ENCODE measurements at places on chromosomes 2 and 18.

DNA sequence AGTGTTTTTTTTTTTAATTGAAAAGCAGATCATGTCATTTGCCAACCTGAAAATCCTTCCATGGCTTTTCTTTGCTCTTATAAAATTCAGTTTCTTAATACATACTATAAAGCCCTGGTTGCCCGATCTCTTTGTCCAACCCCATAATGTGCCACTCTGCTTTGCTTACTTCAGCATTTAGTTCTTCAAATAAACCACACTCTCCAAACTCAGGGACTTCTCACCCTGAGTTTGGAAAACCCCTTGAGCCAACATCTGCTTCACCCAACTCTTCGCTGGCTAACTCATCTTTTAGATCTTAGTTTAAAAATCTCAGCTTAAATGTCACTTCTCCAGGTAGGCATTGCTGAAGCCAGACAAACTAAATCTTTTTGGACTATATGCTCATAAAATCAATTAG is 1.3 kb upstream of the STAT1 start:
- H3K27ac ChIP-seq, result no peak overlapping the region
- peaks cover 9% of the 10 kb centered on the region for H3K36me3 ChIP-seq

DNA sequence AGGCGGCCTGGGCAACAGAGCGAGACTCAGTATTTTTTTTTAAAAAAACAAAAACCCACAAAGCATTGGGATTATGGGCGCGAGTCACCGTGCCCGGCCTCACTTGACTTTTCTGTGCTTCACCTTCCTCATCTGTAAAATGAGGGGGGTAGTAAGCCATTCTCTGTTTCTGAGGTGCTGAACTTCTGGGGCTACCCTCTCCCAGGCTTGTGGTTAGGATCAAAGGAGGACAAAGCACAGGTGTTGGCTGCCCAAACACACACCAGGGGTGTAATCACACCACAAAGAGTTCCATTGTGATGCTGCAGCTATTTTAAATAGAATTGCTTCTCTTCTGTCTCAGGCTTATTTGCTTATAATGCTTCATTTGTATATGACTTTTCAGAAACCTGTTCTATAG is 35.8 kb upstream of the INHBB start:
- peaks cover 8% of the 10 kb centered on the region for H3K4me1 ChIP-seq
- no peak for DNase-seq
- no peaks in the 10 kb centered on the region for H3K36me3 ChIP-seq
- no peak overlapping the region for H3K4me3 ChIP-seq
- no peak overlapping the region for H3K27ac ChIP-seq

- peaks cover 3% of the 10 kb centered on the region for H3K36me3 ChIP-seq
- no peaks in the 10 kb centered on the region for H3K4me1 ChIP-seq
- H3K4me3 ChIP-seq, result no peak overlapping the region
- no peak overlapping the region for H3K27ac ChIP-seq
- DNase-seq, result no peak
- H3K27me3 ChIP-seq, result no peaks in the 10 kb centered on the region
Measured at GRCh38 chr2:140624200-140624599, 1506.6 kb downstream of the LRP1B start.

- H3K36me3 ChIP-seq, result peaks cover 29% of the 10 kb centered on the region
- no peak overlapping the region for H3K4me3 ChIP-seq
- H3K4me1 ChIP-seq, result peaks cover 16% of the 10 kb centered on the region
- no peak for DNase-seq
- H3K27me3 ChIP-seq, result no peaks in the 10 kb centered on the region
Measured at GRCh38 chr18:46256078-46256477, 151.9 kb downstream of the HAUS1 start.

DNA sequence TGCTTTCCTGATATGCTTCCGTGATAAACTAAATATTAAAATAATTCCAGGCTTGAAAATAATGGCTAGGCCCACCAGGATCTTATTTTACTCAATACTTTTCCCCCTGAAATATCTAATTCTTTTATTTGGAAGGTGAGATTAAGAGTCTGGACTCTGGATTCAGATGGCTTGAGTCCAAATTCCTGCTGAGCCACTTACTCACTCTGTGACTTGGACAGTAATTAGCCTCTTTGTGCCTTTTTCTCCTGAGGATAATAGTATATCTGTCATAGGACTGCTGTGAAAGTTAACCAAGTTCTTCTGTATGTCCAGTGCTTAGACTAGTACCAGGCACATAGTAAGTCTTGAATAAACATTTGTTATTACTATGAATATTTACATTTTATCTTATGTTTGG is 127.3 kb upstream of the ERBB4 start:
- H3K27ac ChIP-seq, result no peak overlapping the region
- H3K4me1 ChIP-seq, result peaks cover 4% of the 10 kb centered on the region
- H3K36me3 ChIP-seq, result no peaks in the 10 kb centered on the region
- no peak for DNase-seq
- no peak overlapping the region for H3K4me3 ChIP-seq
- no peaks in the 10 kb centered on the region for H3K27me3 ChIP-seq

- peak overlapping the region; percentile 96 for H3K27ac ChIP-seq
- peaks cover 16% of the 10 kb centered on the region for H3K27me3 ChIP-seq
- peaks cover 6% of the 10 kb centered on the region for H3K36me3 ChIP-seq
- peak overlapping the region; percentile 100 for H3K4me3 ChIP-seq
- no peak for DNase-seq
Measured at GRCh38 chr2:8837795-8838140, 355 bp upstream of the KIDINS220 start.

DNA sequence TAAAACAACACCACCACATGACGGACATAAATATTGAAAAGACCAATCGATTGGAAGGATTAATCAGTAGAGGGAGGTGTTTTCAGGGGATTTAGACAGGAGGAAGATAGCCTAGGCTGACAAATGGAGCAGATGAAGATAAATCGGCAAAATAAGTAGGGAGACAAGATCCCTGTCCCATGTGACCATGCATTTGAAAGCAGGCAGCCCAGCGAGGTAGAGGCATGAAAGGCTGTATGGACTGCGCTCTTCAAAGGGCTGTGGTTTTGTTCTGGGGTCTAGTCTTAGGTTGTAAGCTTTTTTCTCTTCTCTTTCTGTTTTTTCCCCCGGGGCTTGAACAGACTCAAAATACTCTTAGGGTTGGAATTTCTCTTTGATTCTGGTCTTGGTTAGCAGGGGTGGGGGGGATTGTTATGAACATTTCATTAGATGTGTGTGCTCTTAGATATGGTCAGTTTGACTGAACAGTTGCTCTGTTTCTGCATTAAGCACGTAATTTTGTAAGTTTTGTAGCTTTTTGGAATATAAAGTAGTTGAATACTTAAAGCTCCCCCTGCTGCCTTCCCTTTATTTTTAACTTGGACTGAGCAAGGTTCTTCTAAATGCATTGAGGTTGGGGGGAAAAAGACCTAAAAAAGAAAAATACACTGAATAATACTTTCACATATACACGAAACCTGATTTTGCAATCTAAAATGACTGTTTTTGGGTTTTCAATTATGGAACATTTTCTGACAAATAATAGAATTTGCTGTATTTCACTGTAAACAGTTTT is 32.2 kb downstream of the ZNF532 start:
- DNase-seq, result no peak
- peaks cover 2% of the 10 kb centered on the region for H3K36me3 ChIP-seq
- no peaks in the 10 kb centered on the region for H3K27me3 ChIP-seq
- peak overlapping the region; percentile 74 for H3K27ac ChIP-seq

GRCh38 chr18:57188851-57189557 is 42.1 kb downstream of the BOD1L2 start:
- H3K4me3 ChIP-seq, result no peak overlapping the region
- H3K27ac ChIP-seq, result no peak overlapping the region
- H3K36me3 ChIP-seq, result no peaks in the 10 kb centered on the region
- no peaks in the 10 kb centered on the region for H3K4me1 ChIP-seq
- DNase-seq, result no peak

- no peaks in the 10 kb centered on the region for H3K36me3 ChIP-seq
- no peaks in the 10 kb centered on the region for H3K4me1 ChIP-seq
- no peak overlapping the region for H3K27ac ChIP-seq
- DNase-seq, result no peak
- H3K4me3 ChIP-seq, result no peak overlapping the region
- H3K27me3 ChIP-seq, result no peaks in the 10 kb centered on the region
Measured at GRCh38 chr2:83378921-83379320, 1080.2 kb downstream of the SUCLG1 start.

- no peaks in the 10 kb centered on the region for H3K4me1 ChIP-seq
- no peak overlapping the region for H3K27ac ChIP-seq
- no peaks in the 10 kb centered on the region for H3K36me3 ChIP-seq
- no peak overlapping the region for H3K4me3 ChIP-seq
Measured at GRCh38 chr2:133982256-133982655, 271.6 kb upstream of the MGAT5 start.

GRCh38 chr2:12032398-12032797 is 286.0 kb downstream of the LPIN1 start:
- peaks cover 10% of the 10 kb centered on the region for H3K4me1 ChIP-seq
- no peak overlapping the region for H3K27ac ChIP-seq
- no peak overlapping the region for H3K4me3 ChIP-seq
- H3K36me3 ChIP-seq, result no peaks in the 10 kb centered on the region
- peaks cover 86% of the 10 kb centered on the region for H3K27me3 ChIP-seq

DNA sequence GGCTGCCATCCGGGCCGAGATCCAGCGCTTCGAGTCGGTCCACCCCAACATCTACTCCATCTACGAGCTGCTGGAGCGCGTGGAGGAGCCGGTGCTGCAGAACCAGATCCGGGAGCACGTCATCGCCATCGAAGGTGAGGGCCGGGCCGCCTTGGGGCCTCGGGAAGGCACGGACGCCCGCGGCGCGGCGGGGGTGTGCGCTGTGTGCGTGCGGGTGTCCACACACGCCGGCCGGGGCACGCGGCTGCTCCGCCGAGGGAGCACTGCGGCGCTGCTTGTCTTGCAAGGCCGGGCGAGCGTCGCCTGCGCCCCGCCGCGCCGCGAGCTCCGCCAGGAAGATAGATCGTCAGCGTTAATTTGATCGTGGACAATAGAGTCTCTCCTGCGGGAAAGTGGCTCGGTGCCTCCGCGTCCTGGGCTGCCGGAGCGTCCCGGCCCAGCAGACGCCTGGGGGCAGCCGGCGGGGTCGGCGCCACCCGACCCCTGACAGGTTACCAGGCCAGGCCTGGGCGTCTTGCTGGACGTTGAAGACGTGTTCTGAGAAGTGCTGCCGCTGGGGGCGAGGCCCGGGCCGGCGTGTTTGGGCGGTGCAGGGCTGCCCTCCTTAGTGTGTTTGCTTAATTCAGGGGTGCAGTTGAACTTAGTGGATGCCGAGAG is 1.0 kb downstream of the AGAP1 start:
- no peak for DNase-seq
- peaks cover 47% of the 10 kb centered on the region for H3K27me3 ChIP-seq
- peaks cover 6% of the 10 kb centered on the region for H3K36me3 ChIP-seq

DNA sequence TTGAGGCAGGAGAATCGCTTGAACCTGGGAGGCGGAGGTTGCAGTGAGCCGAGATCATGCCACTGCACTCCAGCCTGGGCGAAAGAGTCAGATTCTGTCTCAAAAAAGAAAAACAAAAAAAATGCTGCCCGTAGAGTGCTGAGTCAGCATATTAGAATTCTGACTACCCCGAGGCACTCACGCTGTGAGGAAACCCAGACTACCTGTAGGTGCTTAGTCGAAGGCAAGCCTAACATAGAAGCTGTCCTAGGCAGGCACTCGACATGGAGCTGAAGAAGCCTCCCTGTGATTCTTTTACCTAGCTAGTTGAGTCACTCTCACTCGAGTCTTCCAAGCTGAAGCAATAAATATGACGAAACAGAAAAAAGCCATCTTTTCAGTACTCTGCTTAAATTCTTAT is 1323.2 kb upstream of the DDX18 start:
- no peak for DNase-seq
- H3K27ac ChIP-seq, result no peak overlapping the region
- H3K4me1 ChIP-seq, result no peaks in the 10 kb centered on the region
- no peaks in the 10 kb centered on the region for H3K36me3 ChIP-seq
- H3K4me3 ChIP-seq, result no peak overlapping the region

GRCh38 chr2:224098481-224099230 is 59.6 kb upstream of the SERPINE2 start:
- no peaks in the 10 kb centered on the region for H3K36me3 ChIP-seq
- H3K4me1 ChIP-seq, result no peaks in the 10 kb centered on the region
- peaks cover 41% of the 10 kb centered on the region for H3K27me3 ChIP-seq
- DNase-seq, result no peak
- no peak overlapping the region for H3K4me3 ChIP-seq

- H3K27me3 ChIP-seq, result peaks cover 30% of the 10 kb centered on the region
- no peaks in the 10 kb centered on the region for H3K36me3 ChIP-seq
- H3K4me1 ChIP-seq, result no peaks in the 10 kb centered on the region
- H3K27ac ChIP-seq, result no peak overlapping the region
- no peak overlapping the region for H3K4me3 ChIP-seq
Measured at GRCh38 chr2:68018727-68019126, 44.1 kb downstream of the C1D start.

- no peak overlapping the region for H3K27ac ChIP-seq
- peaks cover 7% of the 10 kb centered on the region for H3K4me1 ChIP-seq
Measured at GRCh38 chr2:231929961-231930592, 3.9 kb upstream of the NPPC start.

DNA sequence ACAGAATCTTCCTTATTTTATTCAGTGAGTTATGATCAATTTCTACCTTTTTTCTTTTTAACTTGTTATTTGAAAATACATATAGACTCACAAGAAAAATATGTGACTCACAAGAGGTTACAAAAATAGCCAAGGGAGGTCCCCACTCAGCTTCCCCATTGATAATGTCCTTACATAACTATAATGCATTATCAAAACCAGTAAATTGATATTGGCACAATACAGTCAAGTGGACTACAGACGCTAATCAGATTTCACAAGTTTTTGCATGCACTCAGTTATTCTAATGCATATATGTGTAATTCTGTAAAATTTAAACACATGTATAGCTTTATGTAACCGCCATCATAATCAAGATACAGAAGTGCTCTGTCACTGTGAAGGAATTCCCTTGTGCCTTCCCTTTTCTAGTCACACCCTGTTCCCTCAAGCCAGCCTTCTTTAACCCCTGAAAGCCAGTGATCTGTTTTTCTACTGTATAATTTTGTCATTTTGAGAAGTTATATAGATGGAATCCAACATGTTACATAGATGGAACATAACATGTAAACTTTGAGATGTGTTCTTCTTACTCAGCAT is 118.4 kb downstream of the ALMS1 start:
- H3K27me3 ChIP-seq, result no peaks in the 10 kb centered on the region
- no peaks in the 10 kb centered on the region for H3K36me3 ChIP-seq
- H3K27ac ChIP-seq, result no peak overlapping the region
- no peak overlapping the region for H3K4me3 ChIP-seq
- DNase-seq, result no peak

DNA sequence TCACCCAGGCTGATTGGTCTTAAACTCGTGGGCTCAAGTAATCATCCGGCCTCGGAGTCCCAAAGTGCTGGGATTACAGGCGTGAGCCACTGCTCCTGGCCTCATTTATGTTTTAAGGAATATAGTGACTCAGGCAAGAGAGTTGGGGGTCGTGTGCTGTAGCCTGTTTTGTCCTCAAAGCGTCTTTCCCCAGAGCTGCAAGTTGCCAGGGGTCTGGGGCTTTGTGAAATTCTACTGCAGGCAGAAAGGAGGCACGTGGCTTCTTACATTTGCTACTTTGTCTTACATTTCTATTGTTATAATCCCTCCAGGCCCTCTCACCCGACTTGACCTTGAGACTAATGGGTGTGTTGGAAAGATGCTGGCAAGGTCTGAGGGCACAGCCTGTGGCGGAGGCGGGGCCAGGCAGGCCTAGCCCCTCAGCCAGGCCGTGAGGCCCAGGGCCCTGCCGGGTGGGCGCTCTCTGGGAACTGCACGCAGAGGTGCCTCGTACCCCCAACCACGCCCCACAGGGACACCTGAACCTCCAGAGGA is 85.8 kb upstream of the NDUFV2 start:
- peaks cover 8% of the 10 kb centered on the region for H3K27me3 ChIP-seq
- peaks cover 3% of the 10 kb centered on the region for H3K36me3 ChIP-seq
- no peaks in the 10 kb centered on the region for H3K4me1 ChIP-seq
- peak overlapping the region; percentile 46 for H3K27ac ChIP-seq

GRCh38 chr18:47795434-47795814 is 135.0 kb downstream of the SMAD2 start:
- H3K36me3 ChIP-seq, result no peaks in the 10 kb centered on the region
- no peak overlapping the region for H3K27ac ChIP-seq
- peaks cover 45% of the 10 kb centered on the region for H3K27me3 ChIP-seq
- no peak overlapping the region for H3K4me3 ChIP-seq
- H3K4me1 ChIP-seq, result no peaks in the 10 kb centered on the region
- DNase-seq, result no peak
